ENCODE measurements at places on chromosomes 5 and 9.

DNA sequence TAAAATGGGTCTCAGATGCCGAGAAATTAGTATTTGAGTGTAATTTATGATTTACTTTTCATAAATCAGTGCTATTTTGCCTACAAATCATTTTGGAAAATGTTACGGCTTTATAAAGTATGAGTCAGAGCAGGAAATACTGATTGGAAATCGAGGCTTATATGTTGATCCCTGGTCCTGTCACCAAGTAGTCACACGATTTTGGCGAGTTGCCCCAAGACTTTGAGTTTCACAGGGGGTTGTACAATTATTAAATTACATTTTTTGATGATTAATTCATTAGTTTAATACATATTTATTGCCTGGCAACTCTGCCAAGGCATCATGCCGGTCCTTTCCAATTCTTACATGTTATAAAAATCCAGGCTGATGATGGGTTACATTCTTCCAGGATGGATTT, 443.9 kb upstream of the KLF4 start:
- DNase-seq = no peak

GRCh38 chr5:119316086-119316485, 39.7 kb upstream of the TNFAIP8 start:
- DNase-seq = no peak

DNA sequence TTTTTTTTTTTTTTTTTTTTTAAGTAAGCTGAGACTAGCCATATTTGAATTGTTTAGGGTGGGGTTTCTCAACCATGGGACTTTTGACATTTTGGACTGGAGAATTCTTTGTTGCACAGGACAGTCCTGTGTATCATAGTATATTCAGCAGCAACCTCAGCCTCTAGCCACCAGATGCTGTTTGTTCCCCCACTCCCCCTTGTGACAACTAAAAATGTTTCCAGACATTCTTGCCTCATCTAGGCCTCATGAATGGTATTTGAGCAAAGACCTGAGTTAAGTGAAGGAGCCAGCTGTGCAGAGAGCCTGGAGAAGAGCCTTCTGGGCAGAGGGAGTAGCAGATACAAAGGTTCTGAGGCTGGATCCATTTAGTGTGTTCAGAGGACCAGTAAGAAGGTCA, 155.9 kb downstream of the SGCD start:
- DNase-seq = no peak

- DNase-seq = no peak
Observed at GRCh38 chr9:87599901-87600610, 102.4 kb downstream of the DAPK1 start.

- no peak for DNase-seq
Observed at GRCh38 chr5:61023131-61023530, 78.1 kb downstream of the NDUFAF2 start.

DNA sequence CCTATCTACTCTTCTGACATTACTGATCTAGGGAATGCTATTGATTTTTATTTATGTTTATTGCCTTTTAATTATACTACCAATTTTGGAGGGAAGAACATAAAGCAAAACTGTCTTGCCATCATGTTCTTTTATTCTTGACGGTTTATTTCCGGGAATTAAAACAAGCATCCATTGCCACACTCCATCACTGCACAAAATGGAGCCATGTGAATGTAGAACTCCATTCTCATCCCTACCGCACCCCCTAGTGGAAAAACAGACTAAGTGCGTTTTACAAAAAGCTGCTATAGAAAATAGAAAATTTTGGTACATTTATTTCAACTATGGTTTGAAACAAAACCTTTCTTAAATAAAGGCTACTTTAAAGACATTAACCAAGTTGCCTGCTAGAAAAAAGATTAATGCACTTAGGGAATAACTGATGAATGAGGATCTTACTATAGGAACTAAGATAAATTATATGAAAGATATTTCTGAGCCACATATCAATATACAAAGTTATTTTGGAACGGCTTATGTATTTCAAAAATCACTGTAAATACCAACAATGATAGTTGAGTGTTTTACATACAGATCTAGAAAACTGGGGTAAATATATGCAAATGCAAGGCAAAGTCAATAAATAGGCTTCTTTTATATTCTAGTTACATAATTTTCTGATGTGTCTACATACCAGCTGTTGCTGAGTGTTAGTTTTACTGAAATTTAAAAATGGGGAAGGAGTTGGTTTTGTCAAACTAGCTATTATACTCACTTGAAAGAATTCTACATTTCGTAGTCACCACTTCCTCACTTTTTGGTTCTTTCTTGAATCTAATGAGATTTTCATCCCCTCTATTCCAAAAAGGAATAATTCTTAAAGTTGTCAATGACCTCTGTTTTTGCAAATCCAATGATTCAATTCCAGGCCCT, 26.5 kb downstream of the OXCT1 start:
- DNase-seq = no peak

DNA sequence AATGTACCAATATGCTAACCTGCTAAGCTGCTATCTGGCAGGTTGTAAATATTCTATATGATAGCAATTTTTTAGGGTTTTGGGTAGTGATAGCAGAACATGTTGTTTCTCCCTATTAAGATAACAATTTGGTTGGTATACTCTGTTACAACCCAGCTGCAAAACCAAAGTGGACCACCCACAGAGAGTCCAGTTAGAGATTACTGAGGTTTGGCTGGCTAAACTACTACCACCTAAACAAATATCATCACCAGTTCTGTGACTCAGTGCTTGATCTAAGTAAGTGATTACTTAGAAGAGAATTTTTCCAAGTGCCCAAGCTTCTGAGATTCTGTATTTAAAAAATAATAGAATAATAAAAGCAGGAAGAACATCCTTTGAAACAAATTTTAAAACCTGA, 72.3 kb downstream of the XRCC4 start:
- no peak for DNase-seq

- no peak for DNase-seq
Observed at GRCh38 chr5:103283120-103283519, 24.6 kb downstream of the MACIR start.

GRCh38 chr5:139947727-139948126, 95.4 kb downstream of the NRG2 start:
- no peak for DNase-seq

DNA sequence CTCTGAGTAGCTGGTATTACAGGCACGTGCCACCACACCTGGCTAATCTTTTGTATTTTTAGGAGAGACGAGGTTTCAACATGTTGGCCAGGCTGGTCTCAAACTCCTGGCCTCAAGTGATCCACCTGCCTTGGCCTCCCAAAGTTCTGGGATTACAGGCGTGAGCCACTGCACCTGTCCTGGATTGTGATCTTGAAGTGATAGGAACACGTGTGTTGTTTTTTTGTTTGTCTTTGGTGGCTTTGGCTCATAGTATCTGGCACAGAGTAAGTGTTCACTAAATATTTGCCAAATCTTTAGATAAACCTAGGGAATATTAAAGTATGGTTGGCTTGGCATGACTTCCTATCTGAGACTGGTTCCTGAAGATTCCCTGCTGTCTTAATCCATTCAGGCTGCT, 172.7 kb downstream of the ARHGAP26 start:
- DNase-seq = no peak

GRCh38 chr9:89555451-89556375, 49.1 kb upstream of the GADD45G start:
- DNase-seq = no peak

GRCh38 chr5:126341906-126342630, 81.1 kb upstream of the GRAMD2B start:
- DNase-seq = no peak

- no peak for DNase-seq
Observed at GRCh38 chr5:112573441-112573840, 154.4 kb upstream of the EPB41L4A start.

DNA sequence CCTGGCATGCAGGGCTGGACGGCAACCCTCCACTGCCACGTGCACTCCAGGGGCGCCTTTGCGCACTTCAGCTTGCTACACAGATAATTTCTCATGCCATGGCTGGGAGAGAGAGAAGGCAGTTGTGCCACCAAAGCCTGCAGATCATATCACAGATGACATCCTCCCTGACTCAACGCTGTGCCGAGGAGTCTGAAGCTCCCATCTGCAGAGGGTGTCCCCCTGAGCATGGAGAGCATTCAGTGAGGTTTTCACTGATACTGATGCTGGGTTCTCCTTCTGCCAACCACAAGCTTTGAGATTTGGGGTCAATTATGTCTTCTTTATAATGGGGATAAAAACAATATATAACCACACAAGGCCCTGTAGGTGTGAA, 607.4 kb upstream of the ADAMTS16 start:
- no peak for DNase-seq

DNA sequence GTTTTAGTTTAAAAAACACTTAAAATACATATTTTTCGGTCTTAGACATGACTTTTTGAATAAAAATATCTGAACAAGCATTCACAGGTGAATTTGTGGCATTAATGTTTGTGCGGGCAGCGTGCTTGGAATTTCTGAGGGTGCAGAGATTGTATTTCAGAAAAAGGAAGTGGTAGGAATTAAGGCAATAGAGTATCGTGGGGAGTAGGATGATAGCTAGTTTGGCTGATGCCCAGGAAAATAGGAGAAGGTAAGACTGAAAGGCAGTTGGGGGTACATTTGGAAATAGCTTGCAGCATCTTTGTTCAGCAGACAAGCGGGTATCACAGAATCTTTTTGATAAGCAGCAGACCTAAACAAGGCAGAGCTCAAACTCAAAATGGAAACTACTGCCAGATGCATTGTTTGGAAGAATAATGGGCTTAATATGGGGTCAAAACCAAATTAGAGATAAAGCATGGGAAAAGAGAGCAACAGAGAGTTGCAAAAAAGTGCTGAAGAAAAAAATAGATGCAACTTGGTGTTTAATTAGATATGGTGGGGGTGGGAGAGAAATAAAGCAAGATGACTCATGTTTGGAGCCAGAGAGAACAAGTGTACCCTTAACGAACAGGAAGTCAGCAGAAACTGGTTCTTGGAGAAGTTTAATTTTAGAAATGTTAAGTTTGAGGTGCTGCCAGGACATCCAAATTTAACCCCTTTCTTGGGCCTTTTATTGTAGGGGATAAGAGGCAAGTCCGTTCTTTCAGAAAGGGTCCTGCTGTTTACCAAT, 85.7 kb upstream of the ARRDC3 start:
- no peak for DNase-seq
